ENCODE measurements at places on chromosomes 1 and 21.
A peak's percentile ranks its signal among the peaks of the same experiment; 100 is the strongest.

DNA sequence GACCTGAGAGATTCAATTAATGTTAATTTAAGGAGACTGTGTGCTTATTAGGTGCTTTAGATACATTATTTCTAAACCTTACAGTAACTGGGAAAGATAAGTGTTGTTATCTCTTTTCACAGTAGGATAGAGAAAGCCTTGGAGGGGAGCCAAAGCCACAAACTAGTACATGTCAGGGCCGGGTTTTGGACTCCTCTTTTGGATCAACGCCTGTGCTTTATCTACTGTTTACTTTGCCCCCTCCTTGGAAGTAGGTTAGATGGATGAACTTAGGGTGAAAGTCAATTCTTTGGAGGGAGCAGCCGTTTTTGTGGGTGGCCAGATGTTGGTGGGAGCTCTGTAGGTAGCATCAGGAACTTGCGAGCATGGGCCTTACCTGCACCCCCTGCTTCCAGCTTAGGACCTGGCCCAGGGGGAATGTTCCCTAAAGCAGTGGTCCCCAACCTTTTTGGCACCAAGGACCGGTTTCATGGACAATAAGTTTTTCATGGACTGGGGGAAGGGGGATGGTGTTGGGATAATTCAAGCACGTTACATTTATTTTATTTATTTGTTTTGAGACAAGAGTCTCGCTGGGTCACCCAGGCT lies 1.7 kb downstream of the HHAT start:
- DNase-seq, result no peak

DNA sequence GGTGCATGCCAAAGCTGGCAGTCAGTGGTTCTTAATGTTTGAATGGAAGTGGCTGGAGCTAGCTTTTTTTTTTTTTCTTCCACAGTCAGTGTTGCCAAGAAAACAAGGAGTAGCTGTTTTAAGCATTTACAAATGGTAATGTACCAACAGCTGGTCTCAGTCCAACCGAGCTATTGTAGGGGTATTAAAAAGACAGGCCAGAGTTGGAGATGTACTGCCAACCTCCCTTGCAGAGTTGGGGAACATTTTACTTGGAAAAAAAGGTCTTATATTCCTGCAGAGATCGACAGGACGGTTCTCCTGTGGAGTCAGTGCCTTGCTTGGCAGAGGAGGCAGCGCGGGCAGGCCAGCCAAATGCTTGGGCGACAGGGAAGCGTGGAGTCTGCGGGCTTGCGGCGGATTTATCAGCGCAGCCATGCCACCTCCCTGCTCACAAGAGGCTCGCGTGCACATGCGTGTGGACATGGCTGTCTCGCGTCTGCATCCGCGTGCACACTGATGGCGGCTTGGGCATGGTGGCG lies 338.1 kb downstream of the RPS6KC1 start:
- DNase-seq, result no peak

DNA sequence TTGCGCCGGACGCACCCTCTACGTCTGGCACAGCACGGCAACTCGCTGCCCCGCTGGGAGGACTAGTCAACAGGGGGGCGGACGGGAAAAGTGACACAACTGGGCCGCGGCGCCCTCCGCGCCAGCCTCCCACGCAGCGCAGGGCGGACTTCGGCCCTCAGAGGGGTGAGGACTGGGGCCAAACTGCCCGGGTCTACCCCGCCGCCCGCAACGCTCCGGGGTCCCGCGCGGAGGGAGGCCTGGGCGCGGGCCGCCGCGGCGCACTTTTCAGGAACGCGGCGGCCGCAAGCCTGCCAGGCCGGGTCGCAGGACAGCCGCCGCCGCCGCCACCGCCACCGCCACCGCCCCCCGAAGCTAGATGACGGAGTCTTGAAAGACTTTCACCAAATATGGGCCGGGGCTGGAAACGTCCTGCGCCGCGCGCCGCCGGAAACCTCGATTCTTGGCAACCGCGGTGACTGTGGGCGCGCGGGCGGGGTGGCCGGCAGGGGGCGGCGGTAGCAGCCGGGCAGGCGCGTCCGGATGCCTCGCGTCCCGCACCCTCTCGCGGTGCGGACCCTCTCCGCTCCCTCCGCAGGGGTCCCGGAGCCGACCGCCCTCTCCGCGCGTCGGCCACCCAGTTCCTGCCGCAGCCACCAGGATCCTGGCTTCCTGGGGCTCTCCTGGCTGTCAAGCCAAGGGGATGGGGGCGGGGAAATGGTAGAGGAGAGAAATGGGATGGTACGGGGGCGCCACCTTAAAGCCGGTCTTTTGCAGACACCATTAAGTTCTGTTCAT lies 3.7 kb upstream of the CCN1 start:
- peak; percentile 77 for DNase-seq

- peak; percentile 92 for DNase-seq
Measured at GRCh38 chr1:10210841-10211804, 753 bp downstream of the KIF1B start.

DNA sequence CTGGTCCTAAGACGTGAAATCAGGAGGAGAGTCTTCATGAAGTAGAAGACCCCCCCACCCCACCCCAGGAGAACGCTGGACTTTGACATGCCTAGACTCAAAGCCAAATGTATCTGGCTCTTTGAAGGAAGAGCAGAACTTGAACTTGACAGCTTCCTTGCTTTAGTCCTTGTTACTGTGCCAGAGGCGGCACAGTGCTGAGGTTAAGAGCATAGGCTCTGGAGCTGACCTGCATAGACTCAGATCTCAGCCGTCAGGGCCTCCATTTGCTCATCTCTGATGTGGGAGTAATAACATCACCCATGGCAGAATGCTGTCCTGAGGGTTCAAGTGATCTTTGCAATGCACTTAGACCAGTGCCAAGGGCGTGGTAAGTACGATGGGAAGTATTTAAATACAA lies 39.0 kb downstream of the COL6A1 start:
- DNase-seq, result no peak

DNA sequence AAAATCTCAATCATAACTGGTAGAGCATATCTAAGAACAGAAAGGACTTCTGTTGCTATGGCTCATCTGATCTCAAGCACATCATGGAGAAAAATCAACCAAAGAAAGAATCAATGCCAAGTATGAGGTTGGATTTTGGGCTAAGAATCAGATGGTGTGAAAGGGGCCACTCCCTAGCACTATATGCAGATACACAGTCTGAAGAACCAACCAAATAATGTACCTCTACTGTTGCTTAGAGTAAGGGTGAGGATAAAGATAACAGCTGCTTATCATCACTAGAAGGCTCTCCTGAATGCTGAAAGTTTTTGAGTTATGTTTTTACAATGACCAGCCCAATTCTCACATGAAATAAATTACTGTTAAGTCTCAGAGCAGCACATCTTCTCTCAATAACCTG lies 35.6 kb downstream of the ST7L start:
- no peak for DNase-seq

GRCh38 chr1:181083842-181084605 lies 4.5 kb upstream of the IER5 start:
- DNase-seq, result no peak

- DNase-seq, result no peak
Measured at GRCh38 chr1:225670356-225670755, 17.4 kb upstream of the ENAH start.

GRCh38 chr1:218679988-218680748 lies 335.0 kb downstream of the TGFB2 start:
- DNase-seq, result no peak

DNA sequence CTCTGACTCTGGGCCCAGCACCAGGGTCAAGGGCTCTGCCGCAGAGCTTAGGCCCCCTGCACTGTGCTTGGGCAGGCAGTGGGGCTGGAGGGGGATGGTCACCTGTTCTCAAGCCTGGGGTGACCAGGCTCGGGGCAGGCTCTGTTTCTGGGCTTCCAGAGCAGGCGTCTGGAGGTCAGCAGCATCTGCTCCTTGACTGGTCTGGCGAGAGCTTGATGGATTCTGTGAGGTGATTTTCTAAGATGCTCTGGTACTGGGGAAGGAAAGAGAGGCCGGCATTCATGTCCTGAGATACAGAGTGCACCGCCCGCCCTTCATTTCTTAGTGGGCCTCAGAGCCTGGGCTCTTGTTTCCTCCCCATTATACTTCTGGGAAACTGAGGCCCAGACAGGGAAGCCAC lies 24.5 kb downstream of the RAB7B start:
- DNase-seq, result no peak

DNA sequence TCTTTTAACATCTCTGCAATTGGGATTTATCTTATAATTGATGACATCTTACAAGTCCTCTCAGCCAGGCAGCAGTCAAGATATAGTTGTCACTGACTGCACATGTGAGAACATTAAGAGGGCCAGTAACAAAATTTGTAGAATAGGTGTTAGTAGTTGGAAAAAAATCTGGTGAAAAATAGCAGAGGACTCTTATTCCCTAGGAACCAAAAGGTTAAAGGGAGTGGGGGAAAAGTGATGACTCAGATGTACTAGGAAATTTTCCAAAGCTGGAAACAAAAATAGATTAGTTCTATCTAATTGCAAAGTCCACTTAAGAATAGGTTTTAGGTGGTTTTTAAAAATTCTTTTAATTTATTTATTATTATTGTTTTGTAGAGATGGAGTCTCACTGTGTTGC lies 3.6 kb downstream of the NUP210L start:
- DNase-seq, result no peak

- no peak for DNase-seq
Measured at GRCh38 chr21:32155226-32155625, 123.6 kb downstream of the MIS18A start.

- no peak for DNase-seq
Measured at GRCh38 chr1:182376936-182377574, 14.5 kb downstream of the GLUL start.

- DNase-seq, result no peak
Measured at GRCh38 chr21:21179619-21180298, 181.6 kb downstream of the NCAM2 start.

- no peak for DNase-seq
Measured at GRCh38 chr21:34984356-34985058, 64.6 kb downstream of the RUNX1 start.

- no peak for DNase-seq
Measured at GRCh38 chr1:6907676-6908434, 122.6 kb downstream of the CAMTA1 start.

- no peak for DNase-seq
Measured at GRCh38 chr21:37273440-37273839, 6.3 kb upstream of the VPS26C start.

DNA sequence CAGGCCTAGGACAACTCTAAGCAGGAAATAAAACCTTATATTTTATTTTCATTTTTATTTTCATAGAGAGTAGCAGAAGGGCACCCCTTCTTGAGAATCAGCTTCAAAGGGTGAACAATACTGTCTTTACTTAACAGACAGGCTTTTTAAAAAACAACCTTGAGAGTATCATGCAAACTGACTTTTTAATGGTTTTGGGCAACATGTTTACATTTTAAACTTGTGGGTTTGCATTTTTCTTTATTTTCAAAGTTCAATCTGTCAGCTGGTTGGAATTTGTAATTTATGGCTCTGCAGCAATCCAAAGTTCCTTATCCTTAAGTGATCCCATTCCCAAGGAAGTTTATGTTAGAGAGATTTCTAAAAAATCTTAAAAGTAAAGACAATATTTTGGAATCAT lies 392.3 kb upstream of the ADAMTS5 start:
- DNase-seq, result peak; percentile 59

DNA sequence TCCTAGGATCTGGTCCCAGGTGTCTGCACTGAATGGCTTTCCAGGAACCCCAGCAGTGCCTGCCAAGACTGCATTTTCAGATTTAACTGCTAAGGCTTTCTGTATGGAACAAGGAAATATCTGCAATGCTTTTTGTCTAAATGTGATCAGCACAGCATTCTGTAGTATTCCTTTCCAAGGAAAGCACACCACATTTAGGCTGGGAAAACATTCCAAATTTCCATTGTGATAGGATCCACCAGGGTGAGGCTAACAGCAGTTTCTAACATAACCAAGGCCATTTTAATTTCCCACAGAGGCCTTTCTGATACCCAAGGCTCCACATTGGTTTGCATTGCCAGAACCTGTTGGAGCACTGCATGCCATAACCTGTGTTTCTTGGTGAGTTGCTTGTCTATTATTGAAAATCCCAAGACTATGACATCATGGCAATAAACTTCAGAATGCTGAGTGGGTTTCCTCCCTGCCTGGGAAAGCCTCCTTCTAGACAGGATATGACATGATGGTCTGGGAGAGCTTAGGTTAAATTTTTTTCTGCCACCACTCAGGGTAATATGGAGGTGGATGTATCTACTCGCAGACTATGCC lies 23.3 kb upstream of the PTGFRN start:
- DNase-seq, result no peak

- no peak for DNase-seq
Measured at GRCh38 chr1:232045139-232045994, 418.8 kb downstream of the DISC1 start.

DNA sequence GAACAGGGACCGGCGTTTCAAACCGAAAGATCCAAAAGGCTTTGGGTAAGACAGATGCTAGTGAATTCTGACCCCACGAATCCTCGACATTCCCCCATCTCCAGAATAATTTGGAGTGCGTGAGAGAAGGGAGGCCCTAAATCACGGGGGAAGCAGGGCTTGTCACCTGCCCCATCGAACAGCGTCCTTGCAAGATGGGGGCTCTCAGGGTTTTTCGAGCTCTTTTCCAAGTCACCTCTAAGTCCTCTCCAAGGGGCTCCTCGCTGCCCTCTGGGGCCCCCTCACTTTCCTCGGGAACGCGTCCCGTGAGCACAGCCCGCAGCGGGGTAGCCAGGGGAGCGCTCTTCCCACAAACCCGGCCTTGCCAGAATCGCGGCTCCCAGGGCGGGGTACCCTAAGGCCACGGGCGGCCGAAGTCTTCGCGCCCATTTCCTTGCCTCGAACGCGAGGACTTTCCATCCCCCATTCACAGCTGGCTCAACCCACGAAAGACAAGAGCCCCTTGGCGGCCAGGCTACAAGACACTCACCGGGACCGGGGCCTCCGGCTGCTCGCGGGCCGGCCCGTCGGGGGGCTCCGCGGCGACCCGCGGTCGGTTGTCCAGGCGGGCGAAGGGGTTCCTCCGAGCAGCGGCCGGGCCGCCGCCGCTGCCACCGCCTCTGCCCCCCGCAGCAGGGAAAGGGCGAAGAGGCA lies 546 bp downstream of the DONSON start:
- DNase-seq, result peak; percentile 3

DNA sequence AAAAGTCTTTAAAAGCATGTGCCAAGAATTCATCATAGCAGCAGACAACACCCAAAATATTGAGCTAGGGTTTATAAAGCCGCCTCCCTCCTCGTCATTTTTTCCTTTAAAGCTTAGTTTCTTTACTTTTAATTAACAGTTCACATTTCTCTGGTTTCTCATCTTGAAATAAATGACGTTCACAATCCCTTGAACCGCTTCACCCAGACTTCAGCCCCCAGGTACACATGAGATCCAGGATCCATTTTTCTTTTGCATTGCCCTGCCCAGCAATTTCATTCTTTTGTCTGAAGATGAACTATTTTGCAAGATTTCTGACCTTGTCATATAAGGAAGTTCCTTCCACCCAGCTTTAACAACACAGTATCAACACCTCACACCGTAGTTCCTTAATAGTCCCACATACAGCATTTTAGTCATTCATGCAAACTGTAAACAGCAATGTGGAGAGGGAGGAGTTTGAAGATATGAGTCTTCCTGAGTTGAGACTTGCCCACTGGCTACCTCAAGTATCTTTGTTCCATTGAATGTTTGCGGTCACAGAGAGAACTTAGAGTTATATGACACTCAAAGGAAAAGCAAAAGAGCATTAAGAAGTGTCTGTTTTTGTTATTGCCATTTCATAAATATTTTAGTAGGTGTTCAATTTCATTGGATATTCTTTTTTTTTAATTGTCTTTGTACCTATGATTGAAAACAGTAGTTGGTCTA lies 35.3 kb upstream of the CACYBP start:
- no peak for DNase-seq

GRCh38 chr1:112141923-112142322 lies 152.5 kb upstream of the KCND3 start:
- no peak for DNase-seq

- DNase-seq, result no peak
Measured at GRCh38 chr1:168920456-168921094, 185.9 kb upstream of the ATP1B1 start.

Measured in GM04504 (cell line).